ENCODE measurements at places on chromosomes 3 and 15.

GRCh38 chr15:72116731-72117485, 1.0 kb downstream of the MYO9A start:
- DNase-seq = peak; percentile 20

DNA sequence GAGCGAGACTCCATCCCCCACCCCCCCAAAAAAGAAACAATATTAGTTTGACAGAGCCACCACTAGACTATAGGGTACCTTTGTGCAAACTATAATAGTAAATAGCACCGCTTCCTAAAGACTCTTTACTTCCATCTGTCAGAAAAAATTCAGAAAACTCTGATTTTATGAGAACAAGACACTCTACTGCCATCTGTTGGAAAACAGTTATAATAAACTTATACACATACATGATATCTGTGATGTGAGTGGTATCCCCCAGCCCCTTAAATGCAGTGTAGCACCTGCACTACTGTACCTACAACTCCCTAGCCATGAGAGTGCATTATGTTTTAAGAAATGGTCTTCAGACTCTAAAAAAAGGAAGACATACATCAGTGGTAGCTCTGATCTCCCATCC, 47.1 kb upstream of the CTDSPL start:
- no peak for DNase-seq

DNA sequence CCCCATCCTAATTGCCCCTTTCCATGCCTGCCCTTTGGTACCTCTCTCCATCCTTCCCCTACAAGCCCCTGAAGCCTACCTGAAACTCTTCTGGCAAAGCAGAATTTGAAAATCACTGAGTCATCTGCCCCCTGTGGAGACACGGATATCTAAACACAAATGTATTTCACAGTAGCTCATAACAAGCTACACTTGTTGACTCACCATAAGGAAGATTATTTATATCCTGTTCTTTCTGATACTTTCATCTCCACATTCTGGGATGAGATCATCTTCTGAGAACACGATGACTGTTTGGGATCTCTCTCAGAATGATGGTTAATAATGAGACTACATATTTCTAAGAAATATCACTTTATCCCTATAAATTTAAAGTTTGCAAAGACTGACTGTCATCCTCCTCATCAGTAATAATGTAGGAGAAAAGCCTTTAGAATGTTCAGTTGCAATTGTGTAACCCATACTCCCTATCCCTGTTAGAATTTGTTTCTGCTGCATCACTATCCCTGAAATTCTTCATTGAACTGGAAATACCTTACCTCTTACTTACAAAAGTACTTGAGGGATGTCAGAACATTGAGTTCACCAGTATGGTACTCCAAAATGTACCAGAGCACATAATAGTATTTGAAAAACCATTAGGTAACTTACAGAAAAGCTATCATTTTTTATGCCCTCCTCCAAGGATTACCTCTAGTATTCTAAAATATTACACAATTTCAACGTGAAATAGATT, 116.1 kb upstream of the IL12A start:
- no peak for DNase-seq

GRCh38 chr3:133746712-133747066, 496 bp downstream of the TF start:
- no peak for DNase-seq

DNA sequence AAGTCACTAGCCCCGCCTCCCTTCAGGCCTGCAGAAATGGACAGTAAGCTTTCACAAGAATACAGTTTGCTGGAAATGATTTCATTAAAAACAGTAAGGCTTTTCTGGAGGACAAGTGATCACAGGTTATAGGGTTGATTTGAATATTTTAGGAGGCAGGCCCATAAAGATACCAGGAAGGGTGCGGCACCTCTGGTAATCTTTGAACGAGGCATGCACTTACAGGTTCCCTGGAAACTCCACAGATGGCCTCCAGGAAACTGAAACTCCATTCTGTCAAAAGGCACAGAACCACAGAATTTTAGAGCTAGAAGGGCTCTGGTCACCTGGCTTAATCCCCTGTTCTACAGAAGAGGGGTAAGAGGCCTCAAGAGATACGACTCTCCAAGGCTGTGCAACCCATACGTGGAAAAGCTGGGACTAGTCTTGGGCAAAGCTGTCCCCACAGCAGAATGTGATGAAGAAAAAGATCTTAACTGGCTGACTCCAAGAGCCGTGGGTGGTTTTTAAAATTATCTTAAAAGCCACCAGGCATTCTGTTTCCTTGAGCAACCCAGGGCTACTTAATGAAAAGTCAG, 1.2 kb downstream of the STARD5 start:
- DNase-seq = no peak

DNA sequence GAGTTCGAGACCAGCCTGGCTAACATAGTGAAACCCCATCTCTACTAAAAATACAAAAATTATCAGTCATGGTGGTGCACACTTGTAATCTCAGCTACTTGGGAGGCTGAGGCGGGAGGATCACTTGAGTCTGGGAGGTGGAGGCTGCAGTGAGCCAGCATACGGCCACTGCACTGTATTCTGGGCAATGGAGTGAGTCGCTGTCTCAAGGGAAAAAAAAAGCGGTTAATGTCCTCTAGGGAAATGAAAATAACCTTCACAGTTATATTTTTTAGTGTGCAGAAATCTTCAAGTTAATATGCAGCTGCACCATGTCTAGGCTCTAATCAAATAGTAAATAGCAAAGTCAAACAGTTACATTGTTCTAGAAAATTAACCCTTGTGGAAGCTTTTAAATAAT, 14.8 kb downstream of the CEP19 start:
- no peak for DNase-seq

- DNase-seq = no peak
Measured at GRCh38 chr3:112746675-112747280, 99.9 kb downstream of the CD200R1L start.

DNA sequence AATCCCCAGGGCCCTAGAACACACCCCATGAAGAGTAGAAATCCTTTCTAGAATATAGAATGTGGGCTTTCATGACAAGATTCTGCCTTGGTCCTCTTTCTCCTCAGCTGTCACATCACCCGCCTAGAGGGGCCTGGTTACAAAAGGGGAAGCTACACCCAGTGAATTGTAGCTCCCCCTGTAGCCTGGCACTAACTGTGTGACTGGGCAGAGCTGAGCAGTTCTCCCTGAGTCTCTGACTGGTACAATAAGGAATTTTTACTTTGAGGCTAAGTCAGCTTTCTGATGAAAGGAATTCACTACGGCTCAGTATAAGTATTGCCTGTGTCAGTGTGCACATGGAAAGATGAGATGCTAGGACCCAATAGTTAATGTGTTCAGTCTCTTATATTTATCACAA, 28.7 kb upstream of the ZNF148 start:
- peak; percentile 60 for DNase-seq

DNA sequence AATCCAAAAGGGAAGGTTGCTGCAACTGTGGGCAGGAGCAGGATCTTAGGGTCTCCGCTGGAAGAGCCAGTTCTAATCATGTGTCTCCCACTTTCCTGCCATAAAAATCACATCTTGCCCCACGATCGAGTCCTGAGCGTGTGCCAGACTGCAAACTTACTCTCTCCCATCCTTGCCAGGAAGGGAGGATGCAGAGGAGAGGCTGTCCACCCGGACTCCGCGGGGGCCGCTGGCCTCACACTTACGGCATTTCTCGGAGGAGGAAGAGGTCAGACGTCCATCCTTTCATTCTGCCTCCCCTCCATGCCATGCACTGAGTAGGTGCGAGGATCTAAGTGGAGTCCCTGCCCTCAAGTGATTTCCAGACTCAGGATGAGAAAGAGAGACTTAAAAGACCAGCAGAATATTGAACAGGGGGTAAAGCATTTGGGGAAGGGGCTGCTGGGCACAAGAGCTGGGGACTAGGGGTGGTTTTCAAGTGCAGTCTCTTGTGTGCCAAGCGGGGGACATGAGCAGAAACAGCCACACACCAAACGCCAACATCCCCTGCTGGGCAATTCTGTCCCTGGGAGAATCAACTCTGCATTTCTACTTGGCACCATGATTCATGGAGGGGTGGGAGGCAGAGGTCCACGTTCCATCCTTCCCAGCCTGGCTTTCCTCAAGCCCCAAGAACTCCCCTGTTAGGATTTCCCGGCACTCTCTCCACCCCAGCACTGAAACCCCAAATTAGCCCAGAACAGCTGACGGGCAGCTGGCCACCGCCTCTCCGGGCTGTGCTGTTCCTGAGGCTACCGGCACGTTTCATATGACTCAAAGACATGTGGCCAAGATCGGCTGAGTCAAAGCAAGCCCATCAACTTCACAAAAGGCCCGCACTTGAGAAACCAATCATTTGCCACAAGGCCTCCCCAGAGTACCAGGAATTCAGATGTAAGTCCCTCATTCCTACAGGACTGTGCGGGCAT, 11.6 kb downstream of the OXTR start:
- DNase-seq = peak; percentile 99

GRCh38 chr3:122918576-122919290, 108.8 kb downstream of the SEMA5B start:
- DNase-seq = peak; percentile 45

- peak; percentile 82 for DNase-seq
Measured at GRCh38 chr3:158434412-158435038, 136.5 kb upstream of the MLF1 start.

DNA sequence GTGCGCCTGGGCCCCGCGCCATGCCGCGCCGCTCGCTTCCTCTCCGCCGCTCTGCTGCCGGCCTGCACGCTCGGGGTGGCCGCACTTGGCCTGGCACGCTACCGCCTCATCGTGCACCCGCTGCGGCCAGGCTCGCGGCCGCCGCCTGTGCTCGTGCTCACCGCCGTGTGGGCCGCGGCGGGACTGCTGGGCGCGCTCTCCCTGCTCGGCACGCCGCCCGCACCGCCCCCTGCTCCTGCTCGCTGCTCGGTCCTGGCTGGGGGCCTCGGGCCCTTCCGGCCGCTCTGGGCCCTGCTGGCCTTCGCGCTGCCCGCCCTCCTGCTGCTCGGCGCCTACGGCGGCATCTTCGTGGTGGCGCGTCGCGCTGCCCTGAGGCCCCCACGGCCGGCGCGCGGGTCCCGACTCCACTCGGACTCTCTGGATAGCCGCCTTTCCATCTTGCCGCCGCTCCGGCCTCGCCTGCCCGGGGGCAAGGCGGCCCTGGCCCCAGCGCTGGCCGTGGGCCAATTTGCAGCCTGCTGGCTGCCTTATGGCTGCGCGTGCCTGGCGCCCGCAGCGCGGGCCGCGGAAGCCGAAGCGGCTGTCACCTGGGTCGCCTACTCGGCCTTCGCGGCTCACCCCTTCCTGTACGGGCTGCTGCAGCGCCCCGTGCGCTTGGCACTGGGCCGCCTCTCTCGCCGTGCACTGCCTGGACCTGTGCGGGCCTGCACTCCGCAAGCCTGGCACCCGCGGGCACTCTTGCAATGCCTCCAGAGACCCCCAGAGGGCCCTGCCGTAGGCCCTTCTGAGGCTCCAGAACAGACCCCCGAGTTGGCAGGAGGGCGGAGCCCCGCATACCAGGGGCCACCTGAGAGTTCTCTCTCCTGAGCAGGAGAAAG, 951 bp downstream of the GPR62 start:
- no peak for DNase-seq

DNA sequence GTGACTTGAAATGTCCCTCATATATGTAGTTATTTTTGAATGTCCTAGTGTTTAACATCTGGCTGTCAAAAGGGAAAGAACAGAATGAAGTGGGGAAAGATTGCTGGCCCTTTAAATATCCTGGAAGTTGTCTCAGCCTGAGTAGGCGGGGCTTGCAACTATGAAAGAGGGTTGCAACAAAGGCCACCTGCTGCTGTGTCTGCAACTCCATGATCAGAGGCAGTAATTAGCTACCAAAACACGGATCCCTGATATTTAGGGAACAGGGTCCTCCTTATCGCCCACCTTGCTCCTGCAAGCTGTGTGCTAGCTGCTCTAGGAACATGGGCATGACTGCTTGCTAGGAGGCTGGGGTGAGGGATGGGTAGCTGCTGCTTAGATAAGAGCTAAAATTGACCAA, 100.2 kb upstream of the CFAP20DC start:
- DNase-seq = no peak

GRCh38 chr3:32667072-32667582, 17.9 kb upstream of the CNOT10 start:
- no peak for DNase-seq

GRCh38 chr3:23834082-23834870, 28.5 kb downstream of the UBE2E1 start:
- no peak for DNase-seq

DNA sequence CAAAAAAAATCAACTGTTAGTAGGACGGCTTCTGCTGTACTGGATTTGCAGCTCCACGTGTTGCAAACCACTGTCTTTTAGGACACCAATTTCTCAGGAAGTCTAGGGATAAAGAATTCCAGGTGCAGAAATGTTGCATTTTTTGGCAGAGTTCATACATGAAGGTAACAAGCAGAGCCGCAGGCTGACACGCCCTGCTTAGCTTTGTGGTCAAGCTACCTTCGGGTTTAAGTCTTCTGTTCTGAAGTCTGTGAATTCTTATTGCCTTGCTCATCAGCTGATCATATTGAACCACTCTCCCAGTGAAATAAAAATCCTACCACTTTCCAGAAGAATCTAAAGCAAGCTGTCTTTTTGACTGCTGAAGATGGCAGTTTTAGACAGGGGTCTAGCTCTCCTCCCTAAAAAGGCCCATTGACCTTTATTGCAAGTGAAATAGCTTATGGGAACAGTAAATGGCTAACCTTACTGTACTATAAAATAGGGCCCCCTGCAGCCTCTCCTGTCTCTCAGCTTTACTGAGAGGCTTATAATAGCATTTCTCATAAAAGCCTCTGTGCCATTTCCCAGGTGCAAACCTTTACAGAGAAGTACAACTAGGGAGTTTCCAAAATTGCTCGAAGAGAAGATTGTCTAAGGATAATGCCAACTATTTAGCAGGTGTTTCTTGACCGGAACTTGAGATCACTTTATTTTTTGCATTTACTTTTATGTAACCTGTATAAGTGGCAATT, 262.2 kb upstream of the IL12A start:
- peak; percentile 7 for DNase-seq

DNA sequence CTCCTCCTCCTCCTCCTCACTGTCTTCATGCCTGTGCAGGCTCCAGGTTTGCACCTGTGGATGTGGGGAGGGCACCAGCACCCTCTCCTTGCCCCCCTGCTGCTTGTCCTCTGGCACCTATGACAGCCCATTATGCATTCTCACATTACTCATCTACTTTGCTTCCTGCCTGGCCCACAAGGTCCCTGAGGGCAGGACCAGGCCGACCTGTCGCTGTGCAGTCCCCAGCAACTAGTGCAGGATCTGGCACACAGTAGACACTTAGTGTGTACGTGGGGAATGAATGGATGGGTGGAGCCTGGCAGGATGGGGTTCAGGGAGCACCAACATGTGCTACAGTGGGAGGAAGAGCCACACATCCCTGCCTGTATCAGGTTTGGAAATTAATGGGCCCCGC, 58.3 kb upstream of the TMEM115 start:
- no peak for DNase-seq

- DNase-seq = peak; percentile 84
Measured at GRCh38 chr3:133821767-133822638, 16.4 kb downstream of the SRPRB start.

DNA sequence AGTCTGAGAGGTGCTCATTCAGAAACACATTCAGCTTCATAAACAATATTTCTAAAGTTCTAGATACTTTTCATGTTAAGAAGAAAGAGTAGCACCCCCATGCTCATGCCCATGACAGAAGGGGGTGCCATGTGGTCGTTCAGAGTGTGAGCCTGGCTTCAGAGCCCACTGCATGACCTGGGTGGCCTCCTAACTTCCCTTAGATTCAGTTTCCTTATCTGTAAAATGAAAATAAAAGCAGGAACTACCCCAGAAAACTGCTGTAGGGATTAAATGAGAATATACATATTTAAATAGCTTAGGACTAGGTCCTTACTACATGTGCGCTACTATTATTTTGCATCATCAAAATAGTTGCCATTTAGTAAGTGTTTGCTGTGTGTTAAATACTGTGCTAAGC, 69.2 kb downstream of the ABHD5 start:
- no peak for DNase-seq

- DNase-seq = no peak
Measured at GRCh38 chr3:163776743-163777142, 1301.6 kb downstream of the SI start.

Measured in myocyte (in vitro differentiated cells).